ENCODE measurements at places on chromosomes 1 and 21.

GRCh38 chr1:8084913-8085312 lies 58.8 kb upstream of the ERRFI1 start:
- no peak for DNase-seq

DNA sequence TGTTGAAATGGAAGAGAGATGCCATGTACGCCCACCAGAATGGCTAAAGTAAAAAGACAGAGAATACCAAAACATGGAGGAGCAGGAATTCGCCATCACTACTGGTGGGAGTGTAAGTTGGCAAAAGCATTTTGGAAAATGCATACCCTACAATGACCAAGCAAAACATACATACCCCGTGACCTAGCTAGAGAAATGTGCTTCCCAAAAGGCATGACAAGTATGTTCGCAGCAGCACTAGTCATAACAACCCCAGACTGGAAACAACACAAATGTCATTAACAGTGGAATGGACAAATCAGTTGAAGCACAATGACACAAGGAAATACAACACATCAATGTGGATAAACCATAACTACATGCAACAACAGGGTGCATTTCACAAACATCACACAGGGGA lies 27.2 kb downstream of the SYT2 start:
- DNase-seq: no peak

- no peak for DNase-seq
Measured at GRCh38 chr1:15720861-15721260, 15.2 kb upstream of the SLC25A34 start.

- no peak for DNase-seq
Measured at GRCh38 chr1:94737124-94737998, 82.8 kb upstream of the SLC44A3 start.

Data from GM13976 (cell line).